BJ (cell line): ENCODE measurements at places on chromosomes 6 and 20.

- DNase-seq = no peak
Observed at GRCh38 chr6:74597840-74598239, 608.0 kb downstream of the COL12A1 start.

DNA sequence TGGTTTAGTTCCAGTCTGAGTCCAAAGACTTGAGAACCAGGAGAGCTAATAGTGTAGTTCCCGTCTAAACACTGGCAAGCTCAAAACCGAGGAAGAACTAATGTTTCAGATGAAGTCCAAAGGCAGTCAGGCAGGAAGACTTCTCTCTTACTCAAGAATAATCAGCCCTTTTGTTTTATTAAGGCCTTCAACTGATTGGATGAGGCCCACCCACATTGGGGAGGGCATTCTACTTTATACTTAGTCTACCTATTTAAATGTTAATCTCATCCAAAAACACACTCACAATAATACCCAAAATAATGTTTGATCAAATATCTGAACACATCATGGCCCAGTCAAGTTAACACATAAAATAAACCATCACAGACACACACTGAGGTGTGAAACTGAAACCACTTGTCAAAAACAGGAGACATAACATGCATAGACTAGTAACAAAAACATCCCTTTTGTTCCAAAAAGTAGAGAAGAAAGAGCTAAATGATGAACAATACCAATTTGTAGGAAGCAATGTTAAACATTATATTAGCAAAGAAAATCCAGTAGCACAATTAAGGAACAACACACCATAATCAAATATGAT lies 50.2 kb upstream of the SENP6 start:
- no peak for DNase-seq

GRCh38 chr6:132300323-132300949 lies 100.8 kb downstream of the MOXD1 start:
- DNase-seq = no peak

DNA sequence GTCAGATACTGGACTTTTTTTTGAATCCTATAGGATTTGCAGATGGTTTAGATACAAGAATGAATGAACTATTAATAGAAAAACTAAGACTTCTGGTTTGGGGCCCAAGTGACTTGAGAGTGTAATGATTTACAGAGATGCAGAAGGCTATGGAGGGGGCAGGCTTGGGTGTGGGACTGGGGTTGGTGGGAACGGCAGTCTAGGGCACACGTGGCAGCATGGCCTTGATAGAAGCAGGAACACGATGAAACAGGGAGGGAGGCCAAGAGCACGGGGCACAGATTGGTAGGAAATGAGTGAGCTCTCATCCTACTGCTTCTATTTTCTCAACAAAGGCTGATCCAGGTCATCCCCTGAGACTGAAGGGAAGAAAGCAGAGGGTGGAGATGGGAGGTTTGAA lies 3.4 kb upstream of the UST start:
- no peak for DNase-seq

GRCh38 chr20:36646678-36647077 lies 682 bp upstream of the SLA2 start:
- no peak for DNase-seq

DNA sequence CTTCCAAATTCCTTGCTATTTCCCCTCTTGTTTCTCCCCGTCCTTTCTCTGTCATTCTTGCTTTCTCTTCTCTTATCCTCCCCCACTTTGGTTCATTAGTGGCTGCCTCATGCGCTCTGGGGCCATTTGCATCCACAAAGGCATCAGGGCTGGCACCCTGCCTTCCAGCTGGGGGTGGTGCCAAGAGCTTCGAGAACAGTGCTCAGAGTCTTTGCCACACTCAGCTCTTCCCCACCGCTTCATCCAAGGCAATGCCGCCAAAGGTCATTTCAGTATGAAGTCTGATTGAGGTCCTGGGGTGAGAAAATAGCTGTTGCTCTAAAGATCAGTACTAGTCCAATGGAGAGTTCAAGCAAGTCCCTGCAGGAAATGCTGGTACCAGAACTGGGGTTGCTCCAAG lies 22.7 kb downstream of the OLIG3 start:
- DNase-seq = no peak

GRCh38 chr20:63534831-63535651 lies 2.1 kb downstream of the PTK6 start:
- DNase-seq = no peak

- DNase-seq = peak; percentile 44
Observed at GRCh38 chr6:24394780-24395437, 7.8 kb upstream of the MRS2 start.

- DNase-seq = no peak
Observed at GRCh38 chr6:165988757-165989456, 178.7 kb downstream of the TBXT start.

DNA sequence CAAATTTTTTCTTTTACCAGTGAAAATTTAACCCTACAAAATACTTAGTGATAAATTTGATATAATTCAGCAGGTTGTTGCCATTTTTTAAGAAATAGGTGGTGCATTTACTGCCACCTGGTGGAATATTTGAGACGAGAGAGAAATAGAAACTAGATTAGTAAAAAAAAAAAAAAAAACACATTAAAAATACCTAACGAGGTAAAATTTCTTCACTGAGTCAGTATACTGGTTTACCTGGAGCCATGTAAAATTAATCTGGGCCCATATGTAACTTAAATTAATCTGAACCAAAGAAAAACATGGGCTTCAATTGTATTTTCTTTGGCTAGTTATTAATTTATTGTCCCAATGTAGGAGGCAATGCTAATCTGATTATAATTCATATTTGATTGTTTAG lies 520.8 kb downstream of the EPM2A start:
- no peak for DNase-seq

DNA sequence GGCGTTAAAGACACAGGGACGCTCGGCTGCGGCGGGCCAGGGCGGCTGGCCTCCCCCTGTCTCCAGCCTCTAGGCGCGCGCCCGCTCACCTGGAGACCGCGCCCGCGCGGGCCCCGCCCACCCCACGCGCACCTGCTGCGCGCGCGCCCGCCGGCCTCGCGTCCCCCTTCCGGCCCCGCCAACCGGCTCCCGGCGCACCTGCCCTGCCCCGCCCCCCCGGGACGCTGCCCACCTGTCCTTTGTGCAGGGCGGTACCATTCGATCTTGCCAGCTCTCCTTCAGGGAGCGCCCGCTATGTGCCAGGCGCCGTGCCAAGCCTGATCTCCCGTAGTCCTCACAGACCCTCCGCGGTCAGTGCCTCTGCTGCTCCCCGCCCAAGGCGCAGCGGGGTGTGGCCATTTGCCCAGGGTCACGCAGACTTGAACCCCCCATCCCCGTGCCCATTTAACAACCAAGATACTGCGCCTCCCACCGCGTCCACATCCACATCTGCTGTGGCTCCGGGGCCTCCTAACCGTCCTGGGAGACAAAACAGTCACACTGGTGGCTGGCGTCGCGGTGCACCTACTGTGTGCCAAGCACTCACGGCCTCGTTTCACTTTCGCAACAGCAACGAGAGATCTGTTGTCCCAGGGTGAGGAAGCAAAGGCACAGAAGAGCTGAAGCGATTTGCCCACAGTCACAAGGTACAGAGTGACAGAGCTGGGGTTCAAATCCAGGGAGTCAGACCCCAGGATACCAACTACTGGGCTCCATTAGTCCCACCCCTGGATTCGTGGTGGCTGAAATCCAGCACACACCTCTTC lies 48.1 kb downstream of the NOL4L start:
- DNase-seq = no peak

DNA sequence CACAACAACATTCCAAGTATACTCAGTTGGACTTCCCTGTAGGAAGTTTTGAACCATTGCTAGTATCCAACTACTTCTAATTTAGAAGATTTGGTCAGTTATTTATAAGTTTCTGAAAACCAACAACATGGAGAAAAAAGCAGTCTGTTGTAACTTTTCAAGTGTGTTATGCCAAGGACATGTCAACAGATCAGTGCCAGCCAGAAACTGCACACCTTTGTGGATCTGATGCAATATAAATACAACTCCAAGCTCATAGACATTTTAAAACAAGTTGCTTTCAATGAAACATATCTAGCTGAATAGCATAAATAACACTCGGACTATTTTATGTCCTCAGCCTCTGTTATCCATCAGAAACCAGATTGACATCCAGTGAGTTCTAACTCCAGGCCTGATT lies 58.3 kb upstream of the CARMIL1 start:
- DNase-seq = no peak

GRCh38 chr6:24078200-24078599 lies 47.8 kb upstream of the NRSN1 start:
- DNase-seq = no peak

DNA sequence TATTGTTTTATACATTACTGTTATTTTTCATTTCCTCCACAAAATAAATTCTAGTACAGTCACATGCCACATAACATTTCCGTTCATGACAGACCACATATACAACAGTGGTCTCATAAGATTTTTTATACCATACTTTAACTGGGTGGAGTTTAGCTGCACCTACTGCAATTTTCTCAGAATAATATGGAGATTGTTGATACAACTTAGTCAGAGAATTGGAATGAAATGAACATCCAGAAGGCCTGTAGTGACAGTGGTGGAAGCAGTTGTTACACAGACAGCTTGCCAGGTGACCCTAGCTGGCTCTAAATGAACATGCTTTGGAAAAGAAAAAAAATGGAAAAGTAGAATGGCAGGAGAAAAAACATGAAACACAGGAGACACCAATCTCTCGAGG lies 183.2 kb upstream of the TCF21 start:
- DNase-seq = no peak

DNA sequence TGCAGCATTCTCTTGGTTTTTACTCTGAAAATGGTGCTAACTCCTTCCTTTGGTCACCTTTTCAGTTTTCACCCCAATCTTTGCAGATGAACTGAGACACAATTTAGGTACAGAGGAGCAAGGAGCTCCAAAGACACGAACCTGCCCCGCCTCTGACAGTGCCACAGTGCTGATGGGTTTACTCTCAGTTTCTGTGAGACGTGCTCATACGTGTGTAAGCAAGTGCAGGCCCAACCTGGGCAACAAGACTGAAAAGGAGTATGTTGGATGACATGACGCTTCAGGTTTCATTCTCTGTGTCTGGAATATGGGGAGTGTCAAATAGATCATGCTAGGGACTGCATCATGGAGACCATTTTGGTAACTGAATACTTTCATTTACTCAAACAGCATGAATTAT lies 334.3 kb upstream of the QKI start:
- no peak for DNase-seq

GRCh38 chr20:9516234-9516871 lies 2.0 kb downstream of the LAMP5 start:
- DNase-seq = no peak

DNA sequence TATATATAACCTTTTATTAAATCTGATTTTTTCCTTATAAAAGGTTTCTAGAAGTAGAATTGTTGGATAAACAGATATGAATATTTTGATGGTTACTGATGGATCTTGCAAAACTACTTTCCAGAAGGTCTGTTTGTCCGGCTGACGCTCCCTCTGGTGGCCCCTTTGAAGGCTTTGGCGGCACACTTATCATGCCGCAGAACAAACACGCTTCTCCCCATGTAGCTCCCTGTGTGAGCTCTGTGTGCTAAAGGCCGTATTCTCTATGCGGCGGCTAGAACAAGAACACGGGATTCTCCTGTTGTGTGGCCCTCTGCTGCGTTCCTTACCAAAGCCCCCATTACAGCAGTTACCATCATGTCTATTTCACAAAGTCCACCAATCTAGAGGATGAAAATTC lies 30.0 kb downstream of the PPP1R3G start:
- DNase-seq = no peak

DNA sequence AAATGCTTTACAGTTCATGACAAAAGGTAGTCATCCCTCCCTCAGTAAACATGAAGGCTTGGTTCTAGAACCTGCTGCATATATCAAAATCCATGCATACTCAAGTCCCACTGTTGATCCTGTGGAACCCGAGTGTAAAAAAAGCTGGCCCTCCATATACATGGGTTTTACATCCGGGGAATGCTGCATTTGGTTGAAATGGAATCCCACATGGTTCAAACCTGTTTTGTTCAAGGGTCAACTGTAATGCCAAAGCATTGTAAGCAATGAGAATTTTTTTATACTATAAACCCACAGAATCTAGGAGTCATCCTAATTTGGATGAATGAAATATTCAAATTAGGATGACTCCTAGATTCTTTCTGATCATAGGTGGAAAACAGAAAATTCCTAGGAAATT lies 5.9 kb upstream of the HDAC2 start:
- no peak for DNase-seq

GRCh38 chr6:53696341-53696740 lies 30.8 kb upstream of the KLHL31 start:
- no peak for DNase-seq

DNA sequence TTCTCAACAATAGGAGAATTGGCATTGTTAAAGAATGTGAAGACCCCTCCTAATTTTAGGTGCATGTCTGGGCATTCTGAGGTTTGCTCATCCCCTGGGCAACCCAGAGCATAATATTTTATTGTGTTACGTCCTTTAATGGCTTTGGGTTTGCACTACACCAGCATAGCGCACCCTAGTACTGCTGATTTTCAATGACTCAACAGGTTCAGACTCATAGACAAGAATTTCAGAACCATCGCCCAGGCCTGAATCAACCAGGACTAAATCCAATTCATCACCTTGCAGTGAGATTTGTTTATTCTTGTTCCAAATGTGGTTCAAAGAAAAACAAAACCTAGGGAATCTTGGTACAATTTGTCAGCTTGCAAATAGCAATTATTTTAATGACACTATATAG lies 137.8 kb upstream of the PHACTR1 start:
- DNase-seq = no peak

GRCh38 chr6:71473926-71474325 lies 185.3 kb downstream of the OGFRL1 start:
- peak; percentile 44 for DNase-seq

DNA sequence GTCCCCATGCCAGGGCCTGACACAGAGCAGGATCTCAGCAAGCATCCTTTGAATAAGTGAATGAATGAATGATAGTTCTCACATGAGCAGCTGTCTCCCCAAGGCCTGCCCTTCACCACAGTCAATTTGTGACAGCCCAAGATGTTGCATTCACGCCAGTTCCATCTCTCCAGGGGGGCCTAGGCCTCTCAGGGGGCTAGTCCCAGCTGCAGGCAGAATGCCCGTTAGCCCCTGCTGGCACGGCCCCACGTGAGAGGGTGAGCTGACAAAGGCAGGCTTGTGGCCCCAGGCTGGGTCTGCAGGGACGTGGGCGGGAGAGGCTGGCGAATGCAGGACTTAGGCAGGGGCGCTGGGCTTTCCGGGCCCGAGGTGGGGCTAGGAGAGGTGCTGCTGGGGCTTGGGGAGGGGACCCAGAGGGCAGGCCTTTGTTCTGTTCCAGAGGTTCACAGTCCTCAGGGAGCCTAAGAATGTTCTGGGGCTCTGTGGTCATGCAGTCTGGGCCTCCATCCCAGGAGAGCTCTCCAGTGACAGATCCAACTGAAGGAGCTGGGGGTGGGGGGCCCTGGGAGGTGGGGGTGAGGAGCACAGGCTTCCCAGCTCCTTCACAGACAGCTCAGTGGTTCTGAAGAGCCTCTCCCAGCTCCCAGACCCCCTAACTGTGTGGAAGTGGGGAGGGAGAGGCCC lies 30.5 kb upstream of the TLDC2 start:
- DNase-seq = no peak
